Right atrium auricular region (tissue), 2 donors: ENCODE measurements at places on chromosomes 13 and 19. TPM values are rescaled to one million over a fixed set of nuclear protein-coding genes. Genes with fewer than 3 reads are reported as not detected.

NLRP12 gene
- total RNA-seq = 0.19 TPM

TEX101 gene
- not detected for total RNA-seq

BRME1 gene
- 0.28 TPM for total RNA-seq

CBARP gene
- total RNA-seq = 2.6 TPM

ZNF414 gene
- 8.2 TPM for total RNA-seq

TINCR gene
- not detected for total RNA-seq

MUC16 gene
- 21.3 TPM for total RNA-seq

DNA sequence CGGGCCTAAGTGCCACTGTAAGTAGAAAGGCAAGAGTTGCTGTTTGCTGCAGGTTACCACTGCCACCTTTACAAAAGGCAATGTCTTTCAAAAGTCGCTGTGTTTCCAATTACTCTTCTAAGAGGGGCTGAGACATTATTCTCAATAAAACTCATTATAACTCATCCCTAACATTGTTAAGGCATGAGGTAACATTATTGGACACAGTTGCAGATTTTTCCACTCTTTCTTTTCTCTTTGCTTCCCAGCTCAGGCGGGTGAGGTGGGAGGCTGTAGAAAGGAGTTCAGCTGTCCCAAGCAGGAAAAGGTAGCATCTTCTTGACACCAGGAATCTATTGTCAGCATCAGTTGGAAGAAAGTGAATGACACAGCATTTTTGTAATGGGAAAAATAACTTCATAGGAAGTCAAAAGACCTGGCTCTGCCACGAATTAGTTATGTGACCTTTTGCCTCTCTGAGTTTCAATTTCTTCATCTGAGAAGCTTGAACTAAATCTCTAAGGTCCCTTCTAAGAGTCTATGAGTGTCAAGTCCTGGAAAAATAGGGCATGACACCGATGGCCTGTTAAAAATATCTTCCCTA is 2.1 kb upstream of the UBL3 start:
- no peaks in the 10 kb centered on the region for H3K36me3 ChIP-seq
- H3K27me3 ChIP-seq = no peaks in the 10 kb centered on the region
- DNase-seq = no peak

DNA sequence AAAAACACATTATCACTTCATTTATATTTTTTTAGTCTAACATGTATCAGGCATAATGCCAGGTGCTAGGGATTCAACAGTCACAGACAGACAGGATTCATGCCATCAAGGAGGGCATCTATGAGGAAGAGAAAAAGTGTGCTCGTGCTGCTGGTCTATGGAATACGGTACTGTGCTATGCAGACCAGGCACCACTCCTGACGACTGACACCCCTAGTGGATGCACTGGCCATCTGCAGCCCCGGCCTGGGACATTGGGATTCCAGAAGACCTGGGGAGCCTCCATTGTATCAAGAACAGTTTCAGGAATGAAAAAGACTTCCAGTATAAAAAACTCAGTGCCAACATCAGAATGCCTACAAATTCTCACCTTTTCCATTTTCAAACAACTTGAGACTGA is 94.0 kb downstream of the KLF12 start:
- H3K36me3 ChIP-seq = no peaks in the 10 kb centered on the region
- H3K4me1 ChIP-seq = peaks cover 17% of the 10 kb centered on the region
- H3K27me3 ChIP-seq = no peaks in the 10 kb centered on the region
- DNase-seq = no peak
- H3K4me3 ChIP-seq = no peak overlapping the region

- no peak overlapping the region for H3K27ac ChIP-seq
- H3K27me3 ChIP-seq = no peaks in the 10 kb centered on the region
- no peaks in the 10 kb centered on the region for H3K36me3 ChIP-seq
- H3K4me3 ChIP-seq = no peak overlapping the region
- no peak for DNase-seq
Observed at GRCh38 chr13:31965361-31966066, 66.1 kb upstream of the FRY start.

DNA sequence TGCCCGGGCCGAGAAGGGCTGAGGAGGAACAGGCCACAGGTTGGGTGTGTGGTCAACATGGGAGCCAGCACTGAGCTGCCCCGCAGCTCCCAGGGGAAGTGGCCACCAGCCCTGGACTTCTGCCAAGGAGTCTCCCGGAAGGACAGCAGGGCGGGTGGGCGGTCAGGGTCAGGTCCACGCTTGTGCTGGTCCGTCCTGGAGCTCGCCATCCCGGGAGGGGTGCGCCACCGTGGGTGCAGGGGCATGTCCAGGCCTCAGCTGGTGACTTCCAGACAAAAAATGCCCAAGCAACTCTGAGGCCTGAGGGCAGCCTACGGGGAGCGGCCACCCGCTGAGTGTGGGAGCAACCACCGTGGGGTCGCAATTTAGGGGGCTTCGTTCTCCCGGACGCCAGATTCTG is 21.4 kb upstream of the SLC15A1 start:
- no peak for DNase-seq
- no peak overlapping the region for H3K4me3 ChIP-seq

DNA sequence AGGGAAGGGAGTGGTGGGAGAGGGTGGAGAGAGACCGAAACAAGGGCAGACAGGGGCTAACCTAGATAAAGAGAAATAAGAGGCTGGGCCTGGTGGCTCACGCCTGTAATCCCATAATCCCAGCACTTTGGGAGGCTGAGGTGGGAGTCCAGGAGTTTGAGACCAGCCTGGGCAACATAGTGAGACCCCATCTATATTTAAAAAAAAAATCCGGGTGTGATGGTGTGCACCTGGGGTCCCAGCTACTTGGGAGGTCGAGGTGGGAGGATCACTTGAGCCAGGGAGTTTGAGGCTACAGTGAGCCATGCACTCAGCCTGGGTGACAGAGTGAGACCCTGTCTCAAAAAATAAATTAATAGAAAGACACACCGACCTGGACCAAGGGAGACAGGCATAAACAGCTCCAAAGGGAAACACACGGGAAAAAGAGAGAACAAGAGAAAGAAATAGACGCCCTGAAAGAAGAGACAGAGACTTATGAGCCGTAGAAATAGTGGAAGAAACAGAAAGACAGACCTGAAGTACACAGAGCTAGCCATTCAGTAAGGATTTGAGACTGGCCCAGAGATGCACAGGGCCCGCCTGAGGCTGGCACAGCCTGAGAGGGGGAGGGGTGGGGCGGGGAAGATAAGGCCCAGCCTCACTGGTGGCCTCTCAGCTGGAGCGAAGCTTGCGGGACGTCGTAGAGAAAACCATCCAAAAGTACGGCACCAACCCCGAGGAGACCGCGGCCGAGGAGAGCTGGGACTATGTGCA is 2.2 kb downstream of the CD37 start:
- no peak overlapping the region for H3K27ac ChIP-seq
- peaks cover 36% of the 10 kb centered on the region for H3K4me1 ChIP-seq
- H3K27me3 ChIP-seq = no peaks in the 10 kb centered on the region
- no peak overlapping the region for H3K4me3 ChIP-seq
- peaks cover 13% of the 10 kb centered on the region for H3K36me3 ChIP-seq
- DNase-seq = no peak

- H3K27me3 ChIP-seq = no peaks in the 10 kb centered on the region
- H3K36me3 ChIP-seq = no peaks in the 10 kb centered on the region
- peak overlapping the region; percentile 68 for H3K27ac ChIP-seq
- H3K4me1 ChIP-seq = no peaks in the 10 kb centered on the region
- no peak for DNase-seq
Observed at GRCh38 chr13:33721724-33722123, 96.2 kb upstream of the RFC3 start.

DNA sequence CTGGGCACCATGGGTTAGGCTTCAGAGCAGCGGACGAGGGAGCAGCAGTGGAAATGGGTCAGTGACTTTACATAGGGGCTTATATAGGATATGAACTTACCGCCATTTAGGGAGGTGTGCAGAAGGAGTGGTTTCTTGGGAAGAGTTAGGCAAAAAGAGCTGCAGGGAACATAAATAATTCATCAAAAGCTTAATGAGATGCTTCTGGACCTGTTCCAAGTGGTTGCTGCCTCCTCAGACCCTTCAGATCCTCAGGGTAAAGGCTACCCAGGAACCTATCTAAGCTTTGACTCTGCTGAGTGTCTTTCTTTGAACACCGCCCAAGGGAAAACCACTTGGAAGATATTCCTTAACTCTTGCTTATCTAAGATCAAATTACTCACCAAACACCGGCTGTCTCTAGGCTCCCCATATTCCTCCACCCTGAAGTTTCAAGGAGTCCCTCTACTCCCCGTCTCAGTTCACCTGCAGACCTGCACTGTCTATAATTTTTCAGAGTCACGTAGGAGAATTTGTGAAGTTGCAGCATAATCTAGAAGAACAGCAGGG is at the start of gene IGFL4:
TSS of gene IGFL4 (minus strand) at position 51 of the 549 bp plus-strand sequence. CDS start at position 11, 40 bp downstream.
- no peaks in the 10 kb centered on the region for H3K27me3 ChIP-seq
- H3K27ac ChIP-seq = no peak within 1 kb of the TSS
- no peak for DNase-seq

DNA sequence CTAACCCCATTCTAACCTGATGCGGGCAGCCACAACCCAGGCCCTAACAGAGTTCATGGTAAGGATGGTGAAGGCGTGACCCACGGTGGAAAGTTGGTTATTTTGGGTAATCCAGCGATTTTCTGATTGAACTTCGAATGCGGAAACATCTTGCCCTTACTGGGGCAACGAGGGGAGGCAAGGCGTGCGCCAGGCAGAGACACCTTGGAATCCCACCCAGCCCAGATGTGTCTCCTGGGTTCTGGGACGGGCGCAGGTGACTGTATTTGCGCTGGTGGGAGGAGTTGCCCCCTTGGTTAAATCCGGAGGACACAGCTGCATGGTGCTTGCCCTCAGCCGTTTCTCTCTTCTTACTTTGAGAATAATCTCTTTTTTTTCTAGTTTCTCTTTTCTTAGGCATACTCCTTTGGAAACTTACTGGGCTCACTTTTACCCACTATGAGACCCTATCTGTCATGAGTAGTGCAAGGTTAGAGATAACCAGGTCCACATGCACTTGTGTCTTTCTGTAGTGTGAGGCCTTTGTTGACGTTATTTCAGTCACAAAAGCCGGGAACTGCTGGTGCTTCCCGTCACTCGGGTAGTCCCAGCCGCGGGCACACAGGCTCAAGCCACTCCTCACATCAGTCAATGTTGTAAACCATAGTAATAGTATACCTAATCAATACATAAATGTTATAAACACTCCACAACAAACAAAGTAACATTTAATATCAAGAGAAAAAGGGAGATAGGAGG is 81.5 kb downstream of the ATP11A start:
- H3K36me3 ChIP-seq = no peaks in the 10 kb centered on the region
- H3K4me3 ChIP-seq = no peak overlapping the region
- no peak for DNase-seq
- peak overlapping the region; percentile 71 for H3K27ac ChIP-seq

DNA sequence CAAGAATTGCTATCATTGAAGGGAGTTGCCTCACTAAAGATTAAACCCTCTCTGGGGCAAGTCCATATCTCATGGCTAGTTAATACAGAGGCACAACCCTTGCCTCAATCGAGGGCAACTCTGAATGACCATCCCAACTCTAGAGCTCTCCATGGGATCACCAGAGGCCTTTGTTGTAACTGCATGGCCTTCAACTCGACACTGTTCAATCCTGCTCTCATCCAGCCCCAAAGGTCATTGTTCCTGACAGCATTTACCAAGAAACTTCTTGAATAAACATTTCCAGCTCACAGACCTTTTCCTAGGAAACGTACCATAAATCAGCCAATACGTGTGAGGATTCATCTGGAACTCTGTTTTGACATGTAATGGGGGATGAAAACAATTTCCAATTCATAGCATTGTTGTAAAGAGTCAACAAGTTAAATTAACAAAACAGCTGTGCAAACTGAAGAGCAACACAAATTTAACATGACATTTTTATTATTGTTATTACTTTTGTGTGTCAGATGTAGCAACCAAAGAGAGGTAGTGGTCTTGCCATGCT is 452.7 kb downstream of the SUCLA2 start:
- H3K27ac ChIP-seq = no peak overlapping the region
- no peak overlapping the region for H3K4me3 ChIP-seq
- H3K4me1 ChIP-seq = no peaks in the 10 kb centered on the region
- H3K27me3 ChIP-seq = no peaks in the 10 kb centered on the region
- no peaks in the 10 kb centered on the region for H3K36me3 ChIP-seq
- DNase-seq = no peak

GRCh38 chr19:36973021-36973843 is 57.1 kb downstream of the ZNF568 start:
- no peaks in the 10 kb centered on the region for H3K27me3 ChIP-seq
- H3K4me1 ChIP-seq = no peaks in the 10 kb centered on the region
- peak overlapping the region; percentile 64 for H3K4me3 ChIP-seq
- H3K36me3 ChIP-seq = no peaks in the 10 kb centered on the region
- H3K27ac ChIP-seq = peak overlapping the region; percentile 69

DNA sequence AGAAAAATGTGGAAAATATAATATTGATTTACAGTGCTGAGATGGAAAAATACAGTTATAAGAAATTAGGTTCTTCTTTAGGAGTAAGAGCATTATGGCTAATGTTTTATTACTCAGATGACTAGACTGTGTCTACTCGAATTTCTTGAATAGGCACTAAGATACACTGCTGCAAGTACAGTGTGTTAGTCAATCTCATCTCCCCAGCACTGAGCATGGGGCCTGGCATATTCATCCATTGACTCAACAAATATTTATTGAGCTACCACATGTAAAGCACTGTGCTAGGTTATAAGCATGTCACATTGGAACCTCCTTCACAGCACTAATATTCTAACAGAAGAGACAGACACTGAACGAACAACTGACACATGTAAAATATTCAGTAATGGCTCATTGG is 242.5 kb upstream of the GPC6 start:
- no peaks in the 10 kb centered on the region for H3K4me1 ChIP-seq
- DNase-seq = no peak
- no peaks in the 10 kb centered on the region for H3K36me3 ChIP-seq

DNA sequence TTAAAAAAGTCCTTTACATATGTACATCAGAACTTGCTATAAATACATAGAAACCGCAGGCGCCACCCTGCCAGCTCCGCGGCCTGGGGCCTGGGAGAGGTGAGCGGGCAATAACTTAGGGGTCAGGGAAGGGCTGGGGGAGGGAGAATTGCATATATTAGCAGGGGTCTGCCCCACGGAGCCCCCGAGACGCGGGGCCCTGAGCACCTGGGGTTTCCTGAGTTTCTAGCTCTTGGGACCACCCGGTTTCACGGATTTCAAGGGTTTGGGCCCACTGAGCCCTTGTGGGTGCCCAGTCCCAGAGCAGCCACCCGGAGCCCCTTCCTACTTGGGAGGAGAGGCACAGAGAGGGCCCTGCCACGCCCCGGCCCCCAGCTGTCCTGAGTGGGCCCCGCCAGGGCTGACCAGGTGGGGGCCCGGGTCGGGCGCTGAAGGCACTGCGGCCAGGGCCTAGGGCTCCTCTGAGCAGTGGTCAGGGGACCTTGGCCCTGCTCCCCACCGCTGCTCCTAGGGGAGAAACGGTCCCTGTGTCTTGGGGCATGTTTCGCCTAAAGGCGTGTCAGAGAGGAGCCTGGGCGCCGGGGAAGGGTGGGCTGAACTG is 4.0 kb downstream of the GPX4 start:
- H3K36me3 ChIP-seq = peaks cover 54% of the 10 kb centered on the region
- H3K27ac ChIP-seq = no peak overlapping the region
- H3K4me3 ChIP-seq = no peak overlapping the region
